ENCODE measurements at places on chromosomes 16 and 17. TPM values are rescaled to one million over a fixed set of nuclear protein-coding genes. Genes with fewer than 3 reads are reported as not detected.

The CNGB1 gene
- not detected for total RNA-seq

GRCh38 chr17:2796164-2797125, at the start of gene RAP1GAP2:
TSS of gene RAP1GAP2 (plus strand) at chr17:2796438. CDS start at chr17:2796528, 90 bp downstream.
- DNase-seq = peak; percentile 37

GRCh38 chr16:65012357-65012756, 109.5 kb downstream of the CDH11 start:
- no peak for DNase-seq

GRCh38 chr17:19237389-19238166, 412 bp downstream of the EPN2 start:
- peak; percentile 40 for DNase-seq

The DNASE1L2 gene
- total RNA-seq = 0.39 TPM

- DNase-seq = peak; percentile 57
Measured at GRCh38 chr17:68498479-68499326, 13.5 kb upstream of the PRKAR1A start.

- no peak for DNase-seq
Measured at GRCh38 chr17:50519141-50519834, 11.0 kb downstream of the MYCBPAP start.

DNA sequence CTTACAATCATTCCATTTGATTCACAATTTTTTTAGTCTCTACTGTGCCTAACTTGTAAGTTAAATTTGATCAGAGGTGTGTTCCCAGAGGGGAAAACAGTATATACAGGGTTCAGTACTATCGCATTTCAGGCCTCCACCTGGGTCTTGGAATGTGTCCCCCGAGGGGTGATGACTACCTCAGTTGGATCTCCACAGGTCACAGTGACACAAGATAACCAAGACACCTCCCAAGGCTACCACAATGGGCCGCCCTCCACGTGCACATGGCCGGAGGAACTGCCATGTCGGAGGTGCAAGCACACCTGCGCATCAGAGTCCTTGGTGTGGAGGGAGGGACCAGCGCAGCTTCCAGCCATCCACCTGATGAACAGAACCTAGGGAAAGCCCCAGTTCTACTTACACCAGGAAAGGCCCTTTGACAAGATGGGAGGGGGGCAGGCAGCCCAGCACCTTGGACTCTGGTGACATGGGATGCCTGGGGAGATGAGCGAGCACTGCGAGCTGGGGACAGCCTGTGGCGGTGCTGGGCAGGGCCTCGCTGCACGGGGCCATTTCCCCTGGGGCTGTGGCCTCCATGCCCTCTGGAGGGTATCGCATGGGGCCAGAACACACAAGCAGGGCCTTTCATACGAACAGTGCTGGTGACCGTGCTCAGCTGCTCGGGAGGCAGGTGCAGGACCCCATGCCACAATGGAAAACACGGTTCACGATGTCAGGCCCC, 33.9 kb downstream of the PDIA2 start:
- no peak for DNase-seq

DNA sequence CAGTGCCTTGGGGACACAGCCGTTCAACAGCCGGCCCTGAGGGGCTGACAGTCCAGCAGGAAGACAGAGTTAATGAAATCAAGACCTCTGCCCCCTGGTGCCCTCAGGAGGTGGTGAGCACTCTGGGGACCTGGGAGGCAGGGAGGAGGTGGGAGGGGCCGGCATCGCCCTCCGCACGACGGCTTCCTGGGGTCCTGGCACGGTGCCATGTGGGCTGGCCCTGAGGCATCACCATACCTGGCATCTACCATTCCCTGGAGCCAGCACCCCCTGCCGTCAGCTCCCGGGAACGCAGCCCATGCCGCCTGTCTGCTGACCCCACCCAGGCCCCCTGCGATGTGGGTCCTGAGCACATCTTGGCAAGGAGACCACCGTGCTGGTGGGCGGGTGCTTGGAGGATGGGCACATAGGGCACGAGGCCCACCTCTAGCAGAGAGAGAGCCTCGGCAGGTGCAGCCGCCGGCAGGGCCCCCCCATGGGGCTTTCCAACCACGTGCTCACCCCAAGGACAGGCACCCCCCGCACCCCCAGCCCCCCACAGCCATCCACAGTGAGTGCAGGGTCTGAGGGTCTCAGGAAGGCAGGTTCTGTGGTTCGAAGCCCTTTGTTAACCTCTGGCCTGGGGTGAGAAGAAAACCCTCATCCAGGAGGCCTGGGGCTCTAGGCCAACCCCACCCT, 52.5 kb downstream of the ZFPM1 start:
- DNase-seq = no peak

The KRTAP1-1 gene
- not detected for total RNA-seq

DNA sequence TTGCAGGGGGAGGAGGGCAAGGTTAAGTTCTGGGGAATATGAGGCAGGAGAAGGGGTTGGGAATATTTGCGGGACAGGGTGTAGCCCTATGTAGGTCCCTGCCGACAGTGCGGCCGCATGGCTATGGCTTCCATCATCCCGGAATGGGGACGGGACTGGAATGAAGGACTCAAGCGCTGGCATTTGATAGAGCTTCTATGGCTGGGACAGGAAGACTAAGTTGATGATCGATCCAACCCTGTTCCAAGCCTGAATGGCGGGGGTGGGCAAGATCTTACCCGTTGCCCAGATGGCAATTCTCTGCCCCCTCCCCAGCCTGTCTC, 47.1 kb downstream of the SRCIN1 start:
- DNase-seq = no peak

DNA sequence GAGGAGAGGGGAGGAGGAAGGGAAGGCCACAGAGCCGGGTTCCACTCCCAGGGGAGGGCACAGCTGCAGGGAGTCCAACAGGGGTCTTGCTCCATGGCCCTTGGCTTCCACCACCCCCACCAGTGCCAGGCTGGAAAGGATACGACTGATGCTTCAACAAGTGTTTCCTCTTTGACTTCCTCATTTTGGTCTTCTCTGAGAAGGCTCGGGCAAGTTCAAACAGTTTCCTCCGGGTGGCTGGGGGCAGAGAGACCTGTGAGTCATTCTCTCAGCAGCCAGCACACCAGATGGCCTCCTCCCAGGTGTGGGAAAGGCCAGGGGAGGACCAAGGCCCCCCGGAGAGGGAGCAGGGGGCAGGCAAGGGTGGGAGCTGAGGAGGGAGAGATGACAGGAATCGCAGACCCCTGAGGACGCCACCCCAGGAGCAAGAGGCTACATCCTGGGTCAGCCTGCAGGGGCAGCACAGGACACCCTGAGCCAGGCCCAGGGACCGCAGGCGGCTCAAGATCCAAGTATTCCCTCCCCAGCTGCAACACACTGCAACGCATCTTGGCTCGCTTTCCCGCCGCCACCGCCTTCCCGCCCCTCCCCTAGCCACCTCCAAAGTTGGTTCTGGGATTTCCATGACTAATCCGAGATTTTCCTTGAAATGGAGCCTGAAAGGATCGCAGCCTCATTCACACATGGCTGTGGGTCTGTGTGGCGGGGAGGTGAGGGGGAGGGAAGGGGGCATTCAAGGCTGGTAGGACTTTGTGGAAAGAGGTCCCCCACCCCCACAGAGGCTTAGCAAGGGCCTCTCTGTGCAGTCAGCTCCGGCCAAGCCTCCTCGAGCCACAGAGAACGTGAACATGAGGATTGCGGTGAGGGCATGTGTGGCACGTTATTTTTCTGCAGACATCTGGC, 18.4 kb upstream of the MRPS23 start:
- DNase-seq = peak; percentile 79

The KRTAP9-9 gene
- not detected for total RNA-seq

- DNase-seq = no peak
Measured at GRCh38 chr16:55543472-55543871, 23.0 kb upstream of the CAPNS2 start.

The CEP295NL gene
- 0.82 TPM for total RNA-seq

The USP22 gene
- total RNA-seq = 181 TPM

- DNase-seq = no peak
Measured at GRCh38 chr17:33302394-33302793, 9.3 kb upstream of the ASIC2 start.

- peak; percentile 73 for DNase-seq
Measured at GRCh38 chr16:19502395-19503131, 19.3 kb downstream of the GDE1 start.

- no peak for DNase-seq
Measured at GRCh38 chr17:33055171-33055611, 63.5 kb downstream of the SPACA3 start.

DNA sequence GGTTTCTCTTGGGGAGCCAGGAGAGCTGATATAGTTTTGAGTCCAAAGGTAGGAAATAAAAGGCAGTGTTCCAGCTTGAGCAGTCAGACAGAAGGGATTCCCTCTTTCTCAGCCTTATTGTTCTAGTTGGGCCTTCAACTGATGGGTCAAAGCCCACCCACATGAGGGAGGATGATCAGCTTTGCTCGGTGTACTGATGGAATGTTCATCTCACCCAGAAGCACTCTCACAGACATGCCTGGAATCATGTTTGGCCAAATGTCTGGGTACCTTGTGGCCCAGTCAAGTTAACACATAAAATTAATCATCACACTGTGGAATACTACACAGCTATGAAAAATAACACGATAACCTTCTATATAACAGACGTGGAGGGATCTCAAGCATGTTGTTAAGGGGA, 23.1 kb upstream of the KCNG4 start:
- no peak for DNase-seq

DNA sequence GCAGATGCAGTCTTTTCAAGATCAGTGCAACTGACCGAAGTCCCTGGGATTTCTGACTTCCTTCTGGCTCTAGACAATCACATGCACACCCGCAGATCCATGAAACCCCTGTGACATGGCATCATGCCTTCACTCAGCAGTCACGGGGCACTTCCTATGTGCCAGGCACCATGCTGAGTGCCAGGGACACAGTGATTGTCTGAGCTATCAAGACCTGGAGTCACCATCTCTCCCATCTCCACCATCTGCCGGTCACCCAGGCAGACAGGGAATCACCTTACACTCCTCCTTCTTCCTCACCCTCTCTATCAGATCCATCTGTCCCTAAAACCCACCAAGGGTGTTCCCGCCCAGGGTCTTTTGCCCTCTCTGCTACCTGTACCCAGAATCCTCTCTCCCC, 5.3 kb downstream of the BEAN1 start:
- DNase-seq = no peak

The CTRL gene
- total RNA-seq = 1.0 TPM

GRCh38 chr16:67349172-67349571, 22.6 kb downstream of the LRRC36 start:
- no peak for DNase-seq

GRCh38 chr16:50457979-50458491, 89.2 kb upstream of the BRD7 start:
- DNase-seq = no peak

DNA sequence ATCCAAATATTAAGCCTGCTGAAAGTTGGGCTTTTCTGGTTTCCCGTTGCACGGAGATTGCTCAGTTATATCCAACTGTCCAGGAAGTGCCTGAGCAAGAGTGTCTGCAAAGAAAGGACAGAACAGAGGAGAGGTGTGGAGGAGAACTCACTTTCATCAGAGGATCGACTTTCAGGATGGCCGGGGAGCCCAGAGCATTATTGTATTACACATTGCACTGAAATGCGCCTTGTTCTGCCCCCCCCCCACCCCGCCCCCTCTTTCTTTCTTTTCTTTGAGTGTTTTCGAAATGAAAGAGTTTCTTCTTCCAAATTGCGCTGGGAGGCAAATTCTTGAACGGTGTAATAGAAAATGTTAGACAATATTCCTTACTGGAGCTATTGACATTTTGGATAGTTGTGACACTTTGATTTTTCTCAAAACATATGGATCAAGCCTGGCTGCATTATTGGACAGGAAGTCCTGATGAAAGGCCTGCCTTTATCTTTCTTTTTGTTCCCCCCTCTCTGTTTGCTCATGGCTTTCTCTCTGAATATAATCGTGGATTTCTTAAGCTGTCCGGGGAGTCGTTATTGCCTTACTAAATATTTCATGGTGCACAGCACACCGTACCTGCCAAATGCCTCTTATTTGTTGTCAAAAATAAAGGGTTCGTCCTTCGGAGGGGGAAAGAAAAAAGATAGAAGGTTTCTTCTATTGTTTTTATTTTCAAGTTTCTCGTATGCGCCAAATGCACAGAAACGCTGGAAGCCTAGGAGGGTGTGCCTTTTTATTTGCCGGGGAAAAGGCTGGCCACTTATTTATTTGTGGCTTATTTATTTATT, 110.8 kb downstream of the IRX3 start:
- no peak for DNase-seq

The ZFP90 gene
- 12.4 TPM for total RNA-seq

The LDHD gene
- total RNA-seq = 86.0 TPM

DNA sequence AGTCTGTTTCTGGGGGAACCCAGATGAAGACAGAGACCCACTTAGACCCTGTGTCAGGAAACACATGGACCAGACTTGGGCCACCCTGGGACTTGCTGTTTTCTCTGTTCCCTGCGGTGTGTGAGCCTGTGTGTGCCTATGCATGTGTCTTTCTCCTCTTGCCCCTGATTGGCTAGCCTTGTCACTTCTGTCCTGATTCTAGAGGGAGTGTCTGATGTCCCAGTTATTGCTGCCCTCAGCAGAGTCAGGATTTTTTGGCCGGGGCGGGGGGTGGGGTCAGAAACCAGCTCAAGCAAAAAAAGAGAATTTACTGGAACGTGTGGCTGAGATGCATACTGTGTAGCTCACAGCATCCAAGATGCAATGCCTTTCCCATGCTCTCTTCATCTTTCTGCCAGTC, 30.5 kb downstream of the PLCG2 start:
- DNase-seq = no peak

The ARSG gene
- total RNA-seq = 6.2 TPM

The CTDNEP1 gene
- total RNA-seq = 135 TPM

Data from heart right ventricle (tissue), 16 donors.